ENCODE measurements at places on chromosomes 4 and X.

- DNase-seq: no peak
These were observed 119.9 kb downstream of the FAM13A start for GRCh38 chr4:88937081-88937480.

DNA sequence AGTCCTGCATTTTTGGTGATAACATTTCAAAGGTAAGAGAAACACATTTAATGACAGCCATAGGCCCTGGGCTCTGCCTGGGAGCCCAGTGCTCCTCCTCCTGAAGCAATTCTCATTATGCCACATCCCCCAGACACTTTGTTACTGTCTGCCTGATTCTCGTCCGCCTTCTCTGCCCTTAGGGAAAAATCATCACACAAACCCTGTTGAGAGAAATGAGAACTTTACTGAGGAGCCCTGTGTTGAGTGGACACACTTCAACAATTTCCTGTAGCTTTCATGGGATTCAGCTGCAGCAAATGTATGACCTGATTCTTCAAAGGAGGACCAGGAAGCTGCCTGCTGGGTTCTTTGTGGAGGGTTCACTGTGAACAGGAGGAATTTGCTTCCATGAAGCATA is 566.5 kb upstream of the FRG1 start:
- no peak for DNase-seq

GRCh38 chr4:28886934-28887333 is 1833.2 kb upstream of the PCDH7 start:
- no peak for DNase-seq

- DNase-seq: peak; percentile 41
These were observed 78.1 kb downstream of the RLIM start for GRCh38 chrX:74536152-74536831.

GRCh38 chrX:72381439-72382201 is 75.9 kb upstream of the CITED1 start:
- no peak for DNase-seq

- no peak for DNase-seq
These were observed 683.2 kb upstream of the GNPDA2 start for GRCh38 chr4:45409536-45409935.

GRCh38 chrX:42754115-42754514 is 23.8 kb downstream of the PPP1R2C start:
- no peak for DNase-seq

Measured in D721Med (cell line).